ENCODE measurements at places on chromosomes 6 and 20. TPM values are rescaled to one million over a fixed set of nuclear protein-coding genes. Genes with fewer than 3 reads are reported as not detected.

Gene PRRT1
- polyA plus RNA-seq = 0.19 TPM

Gene C6orf52
- polyA plus RNA-seq = 0.71 TPM

DNA sequence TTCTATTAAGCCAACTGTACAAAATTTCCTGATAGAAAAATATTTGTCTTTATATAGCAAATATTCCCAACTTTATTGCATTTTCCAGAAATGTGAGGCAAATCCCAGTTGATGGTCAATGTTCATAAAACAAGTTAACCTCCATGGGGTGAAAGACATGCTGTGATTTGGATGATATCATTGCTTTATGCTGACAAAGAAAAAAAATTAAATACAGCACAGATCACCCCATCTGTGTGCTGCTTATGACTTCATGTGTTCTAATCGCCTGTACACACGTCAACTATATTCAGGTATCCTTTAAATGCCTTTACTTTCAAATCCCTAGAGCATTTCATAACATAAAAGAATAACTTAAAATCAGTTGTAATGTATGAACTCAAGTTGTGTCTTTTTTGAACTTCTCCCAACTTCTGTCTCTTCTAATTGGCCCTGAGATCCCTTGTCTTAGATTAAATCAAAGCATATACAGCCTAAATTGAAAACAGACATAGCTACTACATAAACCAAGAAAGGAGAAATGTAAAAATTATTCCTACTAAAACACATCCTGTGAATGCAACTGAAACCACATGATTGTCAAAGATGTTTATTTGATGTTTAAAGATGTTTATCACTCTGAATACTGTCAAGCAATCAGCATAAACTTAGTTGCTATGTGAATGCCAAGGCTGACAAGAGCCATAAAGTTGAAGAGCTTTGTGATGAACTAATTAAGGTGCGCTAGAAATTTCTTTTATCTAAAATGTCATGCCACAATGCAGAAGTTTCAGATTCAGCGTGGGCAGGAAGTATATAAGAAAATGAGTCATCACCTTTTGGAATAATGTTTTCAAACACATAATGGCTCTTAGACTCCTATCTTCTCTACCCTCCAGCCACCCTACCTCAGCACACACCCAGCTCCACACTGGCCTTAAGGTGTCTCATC lies 68.7 kb downstream of the FILIP1 start:
- no peak overlapping the region for H3K4me3 ChIP-seq
- DNase-seq = no peak
- H3K27me3 ChIP-seq = no peaks in the 10 kb centered on the region
- no peak overlapping the region for H3K27ac ChIP-seq

GRCh38 chr6:168311410-168312124 lies 8.0 kb downstream of the DACT2 start:
- no peak overlapping the region for H3K27ac ChIP-seq
- no peak for DNase-seq
- no peaks in the 10 kb centered on the region for H3K27me3 ChIP-seq
- H3K4me3 ChIP-seq = no peak overlapping the region
- H3K36me3 ChIP-seq = no peaks in the 10 kb centered on the region
- no peaks in the 10 kb centered on the region for H3K4me1 ChIP-seq

GRCh38 chr20:22729616-22730236 lies 145.4 kb upstream of the FOXA2 start:
- H3K36me3 ChIP-seq = no peaks in the 10 kb centered on the region
- DNase-seq = no peak
- H3K4me1 ChIP-seq = no peaks in the 10 kb centered on the region

- no peaks in the 10 kb centered on the region for H3K36me3 ChIP-seq
- no peaks in the 10 kb centered on the region for H3K4me1 ChIP-seq
- peaks cover 2% of the 10 kb centered on the region for H3K27me3 ChIP-seq
- H3K4me3 ChIP-seq = no peak overlapping the region
- no peak overlapping the region for H3K27ac ChIP-seq
These were observed 57.5 kb upstream of the BHLHE23 start for GRCh38 chr20:63064310-63064709.

DNA sequence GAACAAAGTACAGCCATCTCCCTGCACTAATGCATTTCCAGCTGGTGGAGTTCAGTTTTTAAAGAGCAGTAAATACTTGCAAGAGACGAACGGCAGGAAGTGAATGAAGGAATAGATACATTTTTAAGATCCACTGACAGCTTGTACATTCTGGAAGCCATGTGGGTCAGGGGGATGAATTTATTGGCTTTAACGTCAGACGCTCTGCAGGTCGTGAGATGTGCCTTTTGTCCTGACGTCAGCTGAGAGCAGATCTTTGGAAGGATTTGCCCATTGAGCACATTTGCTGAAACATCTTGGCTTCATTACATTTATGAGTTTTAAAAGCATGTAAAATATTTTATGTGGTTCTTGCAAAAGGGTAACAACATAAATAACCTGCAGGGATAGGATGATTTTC lies 29.5 kb upstream of the SALL4 start:
- no peaks in the 10 kb centered on the region for H3K36me3 ChIP-seq
- no peaks in the 10 kb centered on the region for H3K27me3 ChIP-seq
- no peak for DNase-seq
- no peak overlapping the region for H3K27ac ChIP-seq
- H3K4me1 ChIP-seq = no peaks in the 10 kb centered on the region

DNA sequence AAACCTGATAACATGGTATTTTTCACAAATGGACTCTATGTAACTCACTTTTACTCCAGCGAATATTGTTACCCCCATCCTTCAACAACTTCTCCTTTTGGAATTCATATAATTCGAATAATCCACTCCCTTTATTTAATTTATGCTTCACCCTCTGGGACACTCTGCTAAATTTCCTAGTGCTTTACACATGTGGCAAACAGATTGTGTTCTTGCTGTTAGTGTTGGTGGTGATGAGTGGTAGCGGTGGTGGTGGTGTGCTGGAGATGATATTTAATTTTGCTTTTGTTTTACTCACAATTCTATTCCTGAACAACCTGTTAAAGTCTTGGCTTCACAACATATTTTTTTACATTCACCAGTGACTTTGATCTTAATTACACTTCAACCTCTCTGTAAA lies 32.8 kb downstream of the HTR1B start:
- no peaks in the 10 kb centered on the region for H3K4me1 ChIP-seq
- H3K36me3 ChIP-seq = no peaks in the 10 kb centered on the region
- no peaks in the 10 kb centered on the region for H3K27me3 ChIP-seq
- H3K27ac ChIP-seq = no peak overlapping the region

GRCh38 chr20:24955045-24955444 lies 6.0 kb downstream of the CST7 start:
- no peak overlapping the region for H3K4me3 ChIP-seq
- peak; percentile 16 for DNase-seq
- H3K27me3 ChIP-seq = no peaks in the 10 kb centered on the region
- peaks cover 11% of the 10 kb centered on the region for H3K36me3 ChIP-seq
- no peak overlapping the region for H3K27ac ChIP-seq

DNA sequence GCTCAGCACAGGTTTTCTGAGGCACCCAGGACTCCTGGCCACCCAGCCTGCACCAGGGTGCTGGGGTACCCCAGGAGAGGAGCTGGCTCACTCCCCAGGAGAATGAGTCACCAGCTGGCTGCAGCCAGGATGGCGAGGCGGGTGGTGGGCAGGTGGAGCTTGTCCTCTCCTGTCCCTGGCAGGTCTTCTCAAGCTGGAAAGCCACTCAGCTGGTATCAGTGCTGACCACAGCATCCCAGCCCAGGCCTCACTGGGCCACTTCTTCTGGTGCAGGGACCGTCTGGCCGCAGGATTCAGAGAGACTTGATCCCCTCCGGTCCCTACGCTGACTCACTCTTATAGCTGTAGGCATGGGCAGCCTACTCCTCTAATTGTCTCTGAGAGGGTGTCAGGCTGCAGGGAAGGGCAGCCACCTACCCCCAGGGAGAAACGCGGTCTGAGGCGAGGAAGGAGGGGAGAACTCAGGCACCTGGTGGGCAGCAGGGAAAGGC lies 22.2 kb downstream of the TFEB start:
- H3K4me1 ChIP-seq = peaks cover 19% of the 10 kb centered on the region
- no peaks in the 10 kb centered on the region for H3K27me3 ChIP-seq
- no peak for DNase-seq

DNA sequence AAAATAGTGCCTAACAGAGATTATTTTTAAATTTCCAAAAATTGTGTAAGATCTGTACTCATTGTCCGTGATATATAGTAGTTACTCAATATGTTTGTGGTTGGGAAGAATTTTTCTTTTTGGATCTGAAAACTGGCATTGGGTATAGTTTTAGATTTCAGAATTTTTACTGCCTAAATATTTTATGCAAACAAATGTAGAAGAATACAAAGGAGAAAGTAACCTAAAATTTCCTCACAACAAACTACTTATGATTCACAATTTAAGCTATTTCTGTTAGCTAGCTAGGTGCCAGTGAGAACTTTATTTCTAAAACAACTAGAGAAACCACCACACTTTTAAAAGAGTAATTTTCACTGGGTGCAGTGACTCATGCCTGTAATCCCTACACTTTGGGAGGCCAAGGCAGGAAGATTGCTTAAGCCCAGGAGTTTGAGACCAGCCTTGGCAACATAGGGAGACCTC lies 38.8 kb downstream of the SESN1 start:
- no peak overlapping the region for H3K27ac ChIP-seq
- no peak for DNase-seq
- H3K4me1 ChIP-seq = peaks cover 19% of the 10 kb centered on the region

All from liver (tissue), 10 donors.